ENCODE measurements at places on chromosomes 11 and 22.
A peak's percentile ranks its signal among the peaks of the same experiment; 100 is the strongest.

GRCh38 chr11:112632866-112633505 is 328.2 kb upstream of the NCAM1 start:
- DNase-seq, result no peak

DNA sequence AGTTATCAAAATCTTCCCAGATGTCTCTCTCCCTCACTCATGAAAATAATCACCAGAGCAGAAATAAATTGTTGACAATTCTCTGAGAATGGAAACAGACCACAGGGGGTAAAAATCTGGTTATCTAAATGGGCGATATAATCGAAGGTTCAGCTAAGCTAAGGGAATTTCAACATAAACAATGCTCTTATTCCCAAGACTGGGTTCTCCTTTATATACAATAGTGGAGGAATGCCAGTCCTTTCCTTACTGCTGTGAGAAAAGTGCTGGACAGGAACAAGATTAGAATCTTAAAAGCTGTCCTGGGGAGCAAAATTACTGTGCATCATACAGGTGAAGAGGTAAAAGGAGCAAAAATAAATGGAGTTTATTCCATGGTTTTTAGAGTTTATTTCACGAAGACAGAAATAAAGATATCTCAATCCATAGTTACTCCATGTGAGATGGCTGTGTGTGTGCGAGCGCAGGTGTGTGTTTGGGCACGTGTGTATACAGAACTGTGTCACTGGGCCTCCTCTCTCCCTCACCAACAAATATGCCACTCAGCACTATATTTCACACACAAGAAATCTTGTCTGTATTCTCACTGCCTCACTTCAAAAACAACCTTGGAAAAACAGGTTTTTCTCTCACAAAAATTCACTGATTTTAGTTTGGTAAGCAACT is 385.6 kb downstream of the DCDC1 start:
- DNase-seq, result no peak

GRCh38 chr11:95451261-95451660 is 220.3 kb upstream of the SESN3 start:
- no peak for DNase-seq

DNA sequence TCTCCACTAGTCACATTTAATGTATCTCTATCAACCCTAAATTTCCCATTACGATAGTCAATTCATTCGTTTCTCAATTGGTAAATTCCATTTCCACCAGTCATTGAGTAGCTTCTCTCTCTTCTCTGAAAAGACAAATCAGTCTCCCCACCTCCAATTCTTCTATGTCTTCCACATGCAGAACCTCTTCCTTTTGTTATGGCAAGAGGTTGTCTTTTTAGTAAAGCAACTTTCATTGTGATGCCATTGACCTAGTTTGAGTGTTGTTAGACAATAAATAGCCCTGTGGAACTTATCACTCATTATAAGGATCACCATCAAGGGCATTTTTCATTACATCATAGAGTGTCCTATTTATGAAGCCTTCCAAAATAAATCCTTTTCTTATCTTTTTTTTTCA is 340.9 kb downstream of the LRRC4C start:
- DNase-seq, result no peak

GRCh38 chr11:67492801-67493547 is 10.1 kb downstream of the AIP start:
- peak; percentile 43 for DNase-seq

DNA sequence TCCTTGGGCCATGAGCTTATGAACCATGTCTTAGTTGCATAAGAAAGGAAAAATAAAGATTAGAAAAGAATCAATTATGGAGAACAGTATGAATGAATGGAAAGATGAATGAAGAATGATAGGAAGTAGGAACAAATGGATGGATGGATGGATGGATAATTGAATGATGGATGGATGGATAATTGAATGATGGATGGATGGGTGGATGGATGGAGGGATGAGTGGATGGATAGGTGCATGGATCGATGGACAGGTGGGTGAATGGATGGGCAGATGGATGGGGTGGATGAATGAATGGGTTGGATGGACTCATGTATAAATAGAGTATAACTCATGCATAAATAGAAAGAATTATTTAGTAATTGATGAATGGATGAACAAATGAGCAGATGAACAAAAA is 7.2 kb downstream of the LSP1 start:
- no peak for DNase-seq

GRCh38 chr11:32023370-32024305 is 67.2 kb upstream of the RCN1 start:
- no peak for DNase-seq

DNA sequence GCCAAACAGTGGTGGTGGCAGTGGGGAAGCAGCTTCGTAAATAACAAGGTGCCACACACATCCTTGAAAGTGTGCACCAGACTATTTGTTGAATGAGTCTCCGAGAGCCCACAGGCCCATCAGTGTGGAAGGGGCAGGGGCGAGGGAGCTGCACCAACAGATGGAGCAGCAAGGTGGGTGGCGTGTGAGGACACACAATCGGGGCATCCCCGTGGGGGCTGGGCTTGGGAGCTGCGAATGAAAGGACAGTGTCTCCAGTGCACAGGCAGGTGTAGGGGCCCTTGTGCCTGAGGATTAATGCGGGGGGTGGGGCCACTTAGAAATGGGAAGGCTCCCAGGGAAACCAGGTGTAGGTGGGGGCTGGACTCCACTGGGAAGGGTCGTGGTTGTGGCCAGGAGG is 2.8 kb downstream of the NRXN2 start:
- DNase-seq, result no peak

GRCh38 chr22:46547179-46547882 is 9.9 kb upstream of the CELSR1 start:
- DNase-seq, result no peak

DNA sequence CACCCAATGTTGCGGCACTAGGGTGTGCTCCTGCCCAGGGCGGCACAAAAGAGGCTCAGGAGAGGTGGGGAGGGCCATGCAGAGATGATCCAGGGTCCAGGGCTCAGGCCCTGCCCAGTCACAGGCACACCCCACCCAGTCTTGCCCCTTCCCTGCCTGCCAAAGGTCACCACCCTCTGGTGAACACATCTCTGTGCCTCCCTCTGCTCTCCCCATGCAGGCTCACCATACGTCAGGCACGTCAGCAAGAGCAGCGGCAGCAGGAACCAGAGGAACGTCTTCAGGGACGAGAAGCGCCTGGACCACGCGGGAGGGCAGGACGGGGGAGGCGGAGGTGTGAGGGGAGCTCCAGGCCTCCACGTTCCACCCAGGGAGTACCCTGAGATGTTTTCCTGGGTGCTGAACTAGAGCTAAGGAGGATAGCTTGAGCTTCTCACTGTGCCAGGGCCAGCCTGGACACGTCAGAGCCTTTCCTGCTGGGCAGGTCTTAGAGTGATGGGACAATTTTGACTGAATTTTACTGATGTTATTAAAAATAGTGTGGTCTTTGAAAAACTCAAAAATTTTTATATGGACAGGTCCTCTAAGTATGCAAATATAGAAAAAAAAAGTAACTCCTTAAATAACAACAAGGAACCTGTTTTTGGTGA is 7.2 kb downstream of the SUN2 start:
- no peak for DNase-seq

GRCh38 chr11:17864478-17864941 is 129.9 kb downstream of the KCNC1 start:
- peak; percentile 7 for DNase-seq

DNA sequence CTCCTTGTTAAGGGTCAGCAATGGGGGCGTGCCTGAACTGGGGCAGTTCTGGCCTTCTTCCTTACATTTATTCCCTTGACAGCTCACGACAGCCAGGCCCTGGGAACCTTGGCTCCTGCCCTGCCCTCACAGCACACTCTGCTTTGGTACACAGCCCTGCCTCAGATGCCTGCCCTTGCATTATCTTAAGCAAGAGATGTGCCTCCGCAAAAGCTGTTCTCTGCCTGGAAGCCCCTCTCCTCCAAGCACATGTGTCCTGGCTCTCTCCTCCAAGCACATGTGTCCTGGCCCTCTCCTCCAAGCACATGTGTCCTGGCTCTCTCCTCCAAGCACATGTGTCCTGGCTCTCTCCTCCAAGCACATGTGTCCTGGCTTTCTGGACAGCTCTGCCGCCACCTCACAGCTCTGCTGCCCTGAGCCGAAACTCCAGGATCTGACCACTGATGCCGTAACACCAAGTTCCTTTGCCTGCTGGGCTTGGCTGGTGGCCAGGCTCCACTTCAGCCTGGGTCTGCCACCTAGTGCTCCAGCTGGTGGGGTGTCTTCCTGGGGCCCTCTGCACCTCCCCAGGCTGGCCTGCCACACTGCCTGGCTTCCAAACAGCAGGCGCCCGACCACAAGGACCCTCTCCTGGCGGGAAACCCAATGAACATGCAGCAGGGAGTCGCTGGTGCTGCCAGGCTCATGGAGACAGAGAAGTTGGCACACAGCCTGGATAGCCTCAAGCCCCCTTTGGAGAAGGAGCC is 53.0 kb downstream of the SCUBE1 start:
- no peak for DNase-seq

DNA sequence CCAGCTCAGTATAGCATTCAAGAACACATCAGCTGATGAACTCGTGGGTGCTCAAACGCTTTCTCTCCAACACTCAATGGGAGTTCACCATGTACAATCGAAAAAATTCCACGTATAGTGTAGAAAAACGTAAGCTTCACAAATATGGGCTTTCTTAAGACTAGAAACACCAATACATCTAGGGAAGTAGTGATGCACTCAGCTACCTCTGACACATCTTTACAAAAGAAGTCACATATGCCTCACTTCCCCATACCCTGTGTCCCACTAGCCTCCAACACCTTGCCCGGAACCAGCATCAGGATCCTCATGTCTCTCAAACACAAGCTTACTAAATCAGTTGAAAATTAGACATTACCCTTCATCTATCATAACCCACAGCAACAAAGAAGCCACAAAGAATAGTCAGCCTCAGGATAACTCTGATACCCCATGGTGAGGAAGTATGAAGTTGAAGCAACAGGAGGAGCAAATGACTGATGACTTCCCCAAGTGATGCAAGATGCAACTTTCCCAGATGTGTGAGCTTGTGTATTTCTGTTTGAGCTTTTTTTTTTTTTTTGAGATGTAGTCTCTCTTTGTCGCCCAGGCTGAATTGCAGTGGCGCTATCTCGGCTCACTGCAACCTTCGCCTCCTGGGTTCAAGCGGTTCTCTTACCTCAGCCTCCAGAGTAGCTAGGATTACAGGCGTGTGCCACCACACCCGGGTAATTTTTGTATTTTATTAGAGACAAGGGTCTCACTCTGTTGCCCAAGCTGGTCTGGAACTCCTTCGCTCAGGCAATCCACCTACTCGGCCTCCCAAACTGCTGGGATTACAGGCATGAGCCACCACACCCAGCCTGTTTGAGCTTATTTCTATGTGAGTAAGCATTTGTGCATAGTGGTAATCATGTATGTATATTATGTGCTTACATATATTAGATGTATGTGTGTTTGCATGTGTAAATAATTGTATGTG is 8.5 kb upstream of the DENND5A start:
- DNase-seq, result peak; percentile 12

GRCh38 chr22:17077255-17077654 is 7.5 kb upstream of the IL17RA start:
- DNase-seq, result no peak

- DNase-seq, result no peak
Observed at GRCh38 chr22:22392131-22392530, 116.4 kb downstream of the ZNF280B start.

DNA sequence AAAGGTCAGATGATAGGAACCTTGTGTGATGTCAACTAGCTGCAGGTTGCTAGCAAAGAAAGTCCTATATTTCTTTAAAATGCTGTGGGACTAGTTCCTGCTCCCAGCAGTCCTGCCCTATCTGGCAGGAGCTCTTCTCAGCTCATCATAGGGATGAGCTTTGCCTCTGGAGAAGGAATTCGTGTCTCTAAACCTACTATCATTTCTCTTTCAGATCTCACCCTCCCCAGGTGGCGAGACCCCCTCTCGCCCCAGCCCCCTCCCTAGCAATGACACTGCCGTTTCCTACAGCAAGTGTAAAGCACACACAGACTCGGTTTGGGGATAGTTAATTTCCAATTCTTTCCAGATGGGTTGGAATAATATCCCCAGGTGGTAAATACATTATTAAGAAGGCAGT is 533.3 kb downstream of the OPCML start:
- no peak for DNase-seq

DNA sequence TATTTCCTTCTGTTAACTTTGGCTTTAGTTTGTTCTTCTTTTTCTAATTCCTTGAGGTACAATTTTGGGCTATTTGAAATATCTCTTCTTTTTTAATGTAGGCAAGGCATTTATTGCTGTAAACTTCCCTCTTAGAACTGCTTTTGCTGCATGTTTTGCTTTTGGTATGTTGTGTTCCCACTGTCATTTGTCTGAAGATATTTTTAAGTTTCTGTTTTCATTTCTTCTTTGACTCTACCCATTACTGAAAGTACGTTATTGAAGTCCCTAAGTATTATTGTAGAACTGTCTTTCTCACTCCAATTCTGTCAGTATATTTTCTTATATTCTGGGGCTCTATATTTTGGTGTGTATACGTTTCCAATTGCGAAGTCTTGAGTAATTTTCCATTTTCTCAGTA is 77.9 kb downstream of the KCNQ1OT1 start:
- no peak for DNase-seq

- no peak for DNase-seq
Observed at GRCh38 chr11:99244613-99245012, 223.9 kb downstream of the CNTN5 start.

DNA sequence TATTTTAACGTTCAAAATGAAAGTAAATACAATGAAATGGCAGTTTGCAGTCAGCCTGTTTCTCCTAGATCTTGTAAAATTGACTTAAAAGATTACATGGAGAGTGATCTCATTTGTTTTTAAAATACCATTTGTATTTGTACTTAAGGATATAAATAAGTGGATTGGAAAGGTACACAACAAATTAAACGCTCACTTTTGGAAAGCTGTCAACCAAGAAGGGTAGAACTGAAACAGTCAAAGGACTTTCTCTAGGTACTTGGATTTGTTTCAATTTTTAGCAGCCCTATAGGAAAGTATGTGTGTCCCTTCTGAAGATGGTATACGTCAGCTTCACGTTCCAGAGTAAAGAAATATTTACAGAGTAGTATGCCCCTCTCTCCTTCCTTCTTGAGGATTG is 7.3 kb downstream of the TBRG1 start:
- no peak for DNase-seq

GRCh38 chr11:10931761-10932670 is 74.2 kb upstream of the ZBED5 start:
- DNase-seq, result no peak

DNA sequence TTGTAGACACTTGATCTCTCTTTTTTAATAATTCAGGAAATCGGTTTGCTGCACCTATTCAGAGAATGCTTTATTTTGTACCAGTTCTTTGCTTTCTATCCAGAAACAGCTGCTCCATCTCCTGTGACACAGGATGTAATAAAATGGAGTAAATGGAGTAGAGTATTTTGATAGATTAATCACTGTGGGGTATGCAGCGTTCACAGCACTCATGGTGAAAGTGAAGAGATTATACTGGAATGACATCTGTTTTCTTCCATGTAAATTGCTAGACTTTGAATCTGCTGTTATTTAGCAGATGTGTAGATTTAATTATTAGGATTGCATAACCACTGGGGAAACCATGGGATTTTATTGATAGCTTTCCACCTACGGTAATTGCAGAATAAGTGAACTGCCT is 227.3 kb upstream of the ARHGAP42 start:
- DNase-seq, result no peak

Measured in activated CD4-positive, alpha-beta T cell treated with anti-CD3 and anti-CD28 coated beads, Interleukin-2, Interleukin-6, amounts not matched to agents 100 ng/mL and 50 ng/mL, durations not matched to agents 16 hours and 8 hours (primary cell).